Heart right ventricle (tissue), 16 donors: ENCODE measurements at places on chromosomes 12 and 14. TPM values are rescaled to one million over a fixed set of nuclear protein-coding genes. Genes with fewer than 3 reads are reported as not detected.

GRCh38 chr12:121145221-121145620 lies 12.5 kb downstream of the P2RX7 start:
- no peak for DNase-seq

- no peak for DNase-seq
These were observed 19.6 kb downstream of the ACVR1B start for GRCh38 chr12:51970904-51971646.

GRCh38 chr14:32679927-32680612 lies 258.6 kb upstream of the NPAS3 start:
- no peak for DNase-seq

DNA sequence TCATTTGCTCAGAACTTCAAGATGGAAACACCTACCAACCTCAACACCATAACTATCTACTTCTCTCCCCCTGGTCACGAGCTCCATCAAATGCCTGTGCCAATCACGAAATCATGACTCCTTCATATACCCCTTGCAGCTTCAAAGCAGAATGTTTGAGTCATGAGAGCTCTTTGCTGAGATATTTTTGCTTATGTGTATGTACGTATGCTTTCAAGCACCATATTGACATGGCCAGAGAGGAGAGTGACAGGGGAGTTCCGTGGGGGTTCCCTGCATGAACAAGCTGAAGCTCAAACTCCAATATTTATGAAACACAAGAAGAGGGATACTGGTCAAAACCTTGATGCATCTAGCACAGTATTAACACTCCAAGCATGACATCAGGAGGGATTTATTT lies 374.4 kb downstream of the DPF3 start:
- no peak for DNase-seq

DNA sequence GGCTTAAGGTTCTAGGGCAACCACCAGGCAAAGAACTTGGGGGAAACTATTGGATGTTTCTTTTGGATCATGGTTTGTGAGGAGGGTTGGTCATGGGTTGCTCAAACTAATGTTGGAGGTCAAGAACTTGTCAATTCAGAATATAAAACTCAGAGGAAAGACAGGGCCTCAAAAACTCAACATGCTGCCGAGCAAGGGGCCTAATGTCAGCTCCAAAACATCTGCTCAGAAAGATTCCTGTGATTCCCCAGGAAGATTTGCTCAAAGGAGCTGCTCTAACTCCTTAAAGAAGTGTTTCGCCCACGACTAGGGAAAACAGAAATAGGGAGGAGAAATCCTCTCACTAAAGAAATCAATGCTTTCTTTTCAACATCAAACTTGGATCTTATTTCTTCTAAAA lies 3.7 kb upstream of the IGF1 start:
- no peak for DNase-seq

The TRIM9 gene
- 0.59 TPM for polyA plus RNA-seq

DNA sequence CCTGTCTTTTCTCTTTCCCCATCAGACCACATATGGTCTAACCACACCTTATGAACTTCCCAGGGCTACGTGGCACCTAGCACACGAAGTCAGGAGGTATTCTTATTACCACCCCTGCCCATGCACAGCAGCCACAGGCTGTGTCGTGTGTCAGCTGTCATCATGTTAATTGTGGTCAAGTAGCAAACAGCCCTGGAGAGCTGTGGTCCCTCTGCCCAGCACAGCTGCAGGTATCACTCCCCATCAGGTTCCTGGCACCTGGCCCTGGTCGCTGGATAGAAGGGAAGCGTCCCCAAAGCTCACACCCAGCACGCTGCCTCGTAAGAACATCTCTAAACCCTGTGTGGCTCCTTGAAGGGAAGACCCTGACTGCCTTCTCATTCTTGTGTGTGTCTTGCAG lies 45.4 kb downstream of the CLMN start:
- no peak for DNase-seq

The C12orf50 gene
- polyA plus RNA-seq, result not detected

- no peak for DNase-seq
These were observed 46.1 kb downstream of the SLC24A4 start for GRCh38 chr14:92369097-92369496.

DNA sequence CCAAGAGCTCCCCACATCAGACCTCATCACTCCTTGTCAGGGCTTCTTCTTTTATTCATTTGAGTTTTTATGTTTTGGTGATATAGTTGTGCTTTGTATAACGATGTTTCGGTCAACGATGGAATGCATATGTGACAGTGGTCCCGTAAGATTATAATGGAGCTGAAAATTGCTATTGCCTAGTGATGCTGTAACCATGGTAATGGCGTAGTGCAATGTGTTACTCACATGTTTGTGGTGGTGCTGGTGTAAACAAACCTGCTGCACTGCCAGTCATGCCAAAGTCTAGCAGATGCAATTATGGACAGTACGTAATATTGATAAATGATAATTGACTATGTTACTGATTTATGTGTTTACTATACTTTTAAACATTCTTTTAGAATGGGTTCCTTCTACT lies 16.3 kb downstream of the CYP46A1 start:
- DNase-seq, result no peak

The PLXNC1 gene
- 1.1 TPM for polyA plus RNA-seq

DNA sequence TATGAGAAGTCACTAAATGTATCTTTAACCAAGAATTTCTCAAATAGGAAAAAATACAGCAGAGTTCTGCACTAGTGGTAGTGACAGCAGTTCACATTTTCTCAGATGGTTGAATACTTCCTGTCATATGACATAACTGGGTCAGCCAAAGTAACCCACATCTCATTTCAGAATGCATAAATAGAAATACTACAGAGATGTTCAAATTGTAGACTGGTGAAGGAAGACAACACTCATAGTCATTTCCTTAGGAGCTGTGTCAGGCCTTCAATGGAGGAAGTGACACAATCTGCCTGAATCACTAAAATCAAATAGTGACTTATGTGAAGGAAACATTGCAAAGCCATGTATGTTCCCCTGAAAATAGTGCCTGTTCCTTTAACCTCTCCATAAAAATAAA lies 32.4 kb downstream of the FERMT2 start:
- DNase-seq, result no peak

The KRT2 gene
- polyA plus RNA-seq, result not detected

DNA sequence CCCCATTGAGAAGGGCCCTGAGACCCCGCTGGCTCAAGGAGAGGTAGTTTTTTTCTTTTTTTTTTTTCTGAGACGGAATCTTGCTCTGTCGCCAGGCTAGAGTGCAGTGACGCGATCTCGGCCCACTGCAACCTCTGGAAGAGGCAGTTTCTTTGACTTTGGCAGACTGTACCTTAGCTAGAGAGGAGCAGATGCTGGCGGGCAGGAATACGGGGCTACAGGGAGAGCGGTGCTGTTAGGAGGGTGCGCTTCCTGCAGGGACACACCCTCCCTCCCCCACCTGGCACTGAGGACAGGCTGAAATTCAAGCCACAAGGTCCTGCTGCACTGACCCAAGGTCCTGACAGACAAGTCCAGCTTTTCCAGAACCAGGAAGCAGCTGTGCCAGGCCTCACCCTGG lies 32.2 kb upstream of the NUDT14 start:
- no peak for DNase-seq

DNA sequence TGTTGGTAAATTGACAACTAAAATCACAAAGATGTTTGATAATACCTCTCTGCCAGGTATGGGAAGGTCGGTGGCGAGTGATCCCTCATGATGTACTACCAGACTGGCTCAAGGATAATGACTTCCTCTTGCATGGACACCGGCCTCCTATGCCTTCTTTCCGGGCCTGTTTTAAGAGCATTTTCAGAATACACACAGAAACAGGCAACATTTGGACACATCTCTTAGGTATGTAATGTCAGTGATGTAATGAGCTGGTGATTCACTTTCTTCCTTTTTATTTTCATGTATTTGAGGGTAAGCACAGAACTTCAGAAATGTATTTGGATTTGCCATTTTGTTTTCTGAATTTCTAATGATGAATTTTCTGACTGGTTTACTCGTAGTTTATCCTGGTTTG lies 42.6 kb upstream of the LRTM2 start:
- no peak for DNase-seq

- peak; percentile 28 for DNase-seq
These were observed 182.2 kb upstream of the GRIP1 start for GRCh38 chr12:66860752-66861750.

GRCh38 chr14:106842687-106843086 lies 1316.3 kb downstream of the TMEM121 start:
- DNase-seq, result no peak

GRCh38 chr14:83816761-83817160 lies 1713.2 kb upstream of the FLRT2 start:
- DNase-seq, result peak; percentile 3

GRCh38 chr14:23319746-23320583 lies 1.3 kb upstream of the PABPN1 start:
- no peak for DNase-seq

DNA sequence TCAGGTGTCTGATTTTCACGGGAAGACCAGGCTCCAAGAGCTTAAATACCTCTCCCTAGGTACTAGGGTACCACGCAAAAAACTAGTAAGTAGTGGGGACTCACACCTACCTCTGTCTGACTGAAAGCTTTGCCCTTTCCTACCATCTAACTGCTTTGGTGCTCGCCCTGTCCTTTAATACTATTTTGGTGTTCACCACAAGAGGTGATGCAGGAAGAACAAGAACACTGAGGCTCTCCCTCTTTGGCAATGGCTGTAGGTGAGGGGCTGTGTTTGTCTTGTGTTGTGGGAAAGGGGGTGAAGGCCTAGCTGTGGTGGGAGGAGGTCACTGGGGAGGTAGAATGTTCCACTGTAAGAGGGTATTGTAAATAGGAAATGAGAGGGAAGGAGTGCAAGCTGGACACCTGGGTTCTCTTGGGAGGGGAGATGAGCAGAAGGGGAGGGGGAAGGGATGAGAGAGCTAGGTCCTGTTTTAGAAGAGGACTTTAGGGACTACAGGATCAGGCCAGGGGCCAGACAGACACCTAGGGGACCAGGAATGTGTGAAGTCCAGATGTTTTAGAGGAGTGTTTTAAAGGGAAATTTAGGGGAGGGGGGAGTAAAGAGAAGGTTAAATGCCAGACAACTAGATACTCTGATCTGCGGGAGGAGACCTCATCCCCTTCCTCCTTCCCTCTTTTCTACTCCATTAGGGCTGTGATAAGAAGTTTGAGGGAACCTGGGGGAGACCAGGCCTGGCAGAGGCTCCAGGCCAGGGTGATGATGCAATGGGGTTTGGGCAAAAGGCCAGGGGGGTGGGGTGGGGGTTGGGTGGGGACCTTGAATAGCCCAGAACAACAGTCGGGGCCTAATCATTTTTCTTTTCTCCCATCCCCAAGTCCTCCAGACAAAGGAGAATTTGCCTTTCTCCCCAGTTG lies 2.1 kb downstream of the ITGA5 start:
- DNase-seq, result no peak

The FBXO33 gene
- polyA plus RNA-seq, result 2.8 TPM

GRCh38 chr12:118274066-118274465 lies 98.6 kb downstream of the TAOK3 start:
- DNase-seq, result no peak

DNA sequence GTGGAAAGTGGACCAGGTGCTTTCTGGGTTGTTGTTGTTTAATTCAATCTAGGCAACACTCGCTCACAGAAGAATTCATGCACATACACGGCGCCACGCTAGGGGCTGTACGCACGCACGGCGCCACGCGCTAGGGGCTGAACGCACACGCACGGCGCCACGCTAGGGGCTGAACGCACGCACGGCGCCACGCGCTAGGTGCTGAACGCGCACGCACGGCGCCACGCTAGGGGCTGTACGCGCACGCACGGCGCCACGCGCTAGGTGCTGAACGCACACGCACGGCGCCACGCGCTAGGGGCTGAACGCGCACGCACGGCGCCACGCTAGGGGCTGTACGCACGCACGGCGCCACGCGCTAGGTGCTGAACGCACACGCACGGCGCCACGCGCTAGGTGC lies 54.3 kb downstream of the NINJ2 start:
- DNase-seq, result no peak

The GLS2 gene
- polyA plus RNA-seq, result 0.59 TPM

The ALX1 gene
- 0.03 TPM for polyA plus RNA-seq

GRCh38 chr12:24728366-24728765 lies 220.5 kb downstream of the BCAT1 start:
- DNase-seq, result no peak

DNA sequence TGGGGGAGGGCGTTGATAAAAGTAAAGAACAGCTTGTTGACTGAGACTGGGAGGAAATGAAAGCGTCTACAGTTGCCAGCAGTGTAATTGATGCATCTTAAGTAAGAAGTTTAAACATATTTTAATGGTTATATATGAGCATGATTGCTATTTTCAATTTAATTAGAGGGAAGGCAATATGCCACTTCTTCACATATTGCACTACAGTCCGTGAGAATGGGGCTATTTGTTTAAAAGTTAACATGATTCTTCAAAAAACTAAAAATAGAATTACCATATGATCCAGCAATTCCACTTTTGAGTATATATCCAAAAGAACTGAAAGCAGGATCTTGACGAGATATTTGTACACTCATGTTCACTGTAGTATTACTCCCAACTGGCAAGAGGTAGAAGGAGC lies 38.3 kb upstream of the PPP2R5E start:
- DNase-seq, result no peak

DNA sequence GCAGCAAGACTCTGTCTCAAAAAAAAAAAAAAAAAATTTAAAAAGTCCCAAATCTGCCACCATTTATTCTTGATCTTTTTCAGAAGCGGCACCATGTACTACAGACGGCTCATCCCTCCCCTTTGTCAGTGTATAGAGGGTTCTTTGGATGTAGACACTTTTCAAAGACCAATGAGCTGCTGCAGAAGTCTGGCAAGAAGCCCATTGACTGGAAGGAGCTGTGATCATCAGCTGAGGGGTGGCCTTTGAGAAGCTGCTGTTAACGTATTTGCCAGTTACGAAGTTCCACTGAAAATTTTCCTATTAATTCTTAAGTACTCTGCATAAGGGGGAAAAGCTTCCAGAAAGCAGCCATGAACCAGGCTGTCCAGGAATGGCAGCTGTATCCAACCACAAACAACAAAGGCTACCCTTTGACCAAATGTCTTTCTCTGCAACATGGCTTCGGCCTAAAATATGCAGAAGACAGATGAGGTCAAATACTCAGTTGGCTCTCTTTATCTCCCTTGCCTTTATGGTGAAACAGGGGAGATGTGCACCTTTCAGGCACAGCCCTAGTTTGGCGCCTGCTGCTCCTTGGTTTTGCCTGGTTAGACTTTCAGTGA lies 6.5 kb upstream of the ACACB start:
- DNase-seq, result no peak

DNA sequence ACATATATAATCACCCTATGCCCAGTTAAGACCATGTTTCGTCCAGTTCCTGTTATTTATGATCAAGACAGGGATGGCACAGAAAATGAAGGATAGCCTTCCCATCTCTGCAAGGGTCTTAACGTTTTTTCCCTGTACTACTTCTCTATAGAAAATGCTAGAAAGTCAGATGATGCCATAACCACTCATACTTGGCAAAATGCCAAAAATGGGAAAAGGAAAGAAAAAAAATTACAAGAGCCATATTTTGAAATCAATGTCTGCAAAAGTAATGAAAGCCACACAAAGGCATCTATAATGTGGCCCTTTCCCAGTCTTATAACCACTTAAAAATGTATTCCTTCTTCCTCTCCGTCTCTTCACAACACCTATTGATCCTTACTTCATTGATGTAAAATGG lies 1.8 kb upstream of the MYL6B start:
- DNase-seq, result no peak

- DNase-seq, result no peak
These were observed 10.4 kb upstream of the TMEM260 start for GRCh38 chr14:56569174-56569573.

GRCh38 chr14:33717866-33718265 lies 233.0 kb downstream of the EGLN3 start:
- no peak for DNase-seq
